ENCODE measurements at places on chromosomes 1 and 21. TPM values are rescaled to one million over a fixed set of nuclear protein-coding genes. Genes with fewer than 3 reads are reported as not detected.

DNA sequence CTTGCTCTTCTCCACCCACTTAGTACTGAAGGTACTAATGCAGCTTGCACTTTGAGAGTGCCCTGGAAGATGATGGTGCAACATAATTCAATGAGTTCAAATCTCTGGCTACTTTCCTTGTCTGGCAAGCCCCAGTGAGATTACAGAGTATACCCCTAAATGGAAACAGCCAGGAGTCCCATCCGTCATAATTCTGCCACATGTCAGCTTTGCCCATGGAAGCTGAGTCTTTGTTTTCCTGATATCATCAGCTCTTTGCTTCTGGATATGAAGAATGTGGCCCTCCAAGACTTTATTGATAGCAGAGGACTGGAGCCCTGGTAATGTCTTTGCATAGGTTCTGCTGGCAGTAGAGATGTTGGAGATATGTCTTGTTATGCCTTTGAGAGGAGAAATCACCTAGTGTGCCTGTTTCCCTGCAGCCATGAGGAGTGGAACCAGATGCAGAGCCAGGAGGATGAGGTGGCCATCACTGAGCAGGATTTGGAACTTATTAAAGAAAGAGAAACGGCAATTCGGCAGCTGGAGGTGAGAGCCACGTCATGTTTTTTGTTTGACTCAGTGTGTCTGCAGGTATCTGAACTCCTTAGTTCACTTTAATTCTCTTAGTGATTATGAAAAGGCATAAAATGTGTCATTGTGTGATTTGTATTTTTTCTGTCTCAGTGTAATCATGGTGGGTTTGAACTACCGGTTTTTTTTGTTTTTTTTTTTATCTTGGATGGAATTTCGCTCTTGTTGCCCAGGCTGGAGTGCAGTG lies 18.7 kb upstream of the PPP1R8 start:
- no peak for DNase-seq

- no peak for DNase-seq
Observed at GRCh38 chr1:248824701-248825100, 1.0 kb downstream of the SH3BP5L start.

The CFH gene
- not detected for total RNA-seq

DNA sequence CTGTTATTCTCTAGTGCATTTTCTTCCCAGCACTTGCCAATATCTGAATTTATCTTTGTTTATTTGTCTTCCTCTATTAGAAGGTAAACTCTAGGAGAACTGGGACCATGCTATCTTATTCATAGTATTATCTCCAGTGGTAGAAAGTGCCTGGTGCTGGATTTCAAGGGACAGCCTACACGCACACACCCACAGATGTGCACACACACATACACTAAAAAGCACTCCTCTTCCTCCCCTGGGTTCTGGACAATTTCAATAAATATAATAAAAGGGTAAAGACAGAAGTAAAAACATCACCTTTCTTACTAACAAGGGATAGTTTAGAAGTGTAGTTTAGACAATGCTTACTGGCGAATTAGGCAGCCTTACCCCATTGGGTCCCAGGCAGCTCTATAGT lies 28.5 kb upstream of the USP24 start:
- DNase-seq = no peak

The CHIA gene
- not detected for total RNA-seq

DNA sequence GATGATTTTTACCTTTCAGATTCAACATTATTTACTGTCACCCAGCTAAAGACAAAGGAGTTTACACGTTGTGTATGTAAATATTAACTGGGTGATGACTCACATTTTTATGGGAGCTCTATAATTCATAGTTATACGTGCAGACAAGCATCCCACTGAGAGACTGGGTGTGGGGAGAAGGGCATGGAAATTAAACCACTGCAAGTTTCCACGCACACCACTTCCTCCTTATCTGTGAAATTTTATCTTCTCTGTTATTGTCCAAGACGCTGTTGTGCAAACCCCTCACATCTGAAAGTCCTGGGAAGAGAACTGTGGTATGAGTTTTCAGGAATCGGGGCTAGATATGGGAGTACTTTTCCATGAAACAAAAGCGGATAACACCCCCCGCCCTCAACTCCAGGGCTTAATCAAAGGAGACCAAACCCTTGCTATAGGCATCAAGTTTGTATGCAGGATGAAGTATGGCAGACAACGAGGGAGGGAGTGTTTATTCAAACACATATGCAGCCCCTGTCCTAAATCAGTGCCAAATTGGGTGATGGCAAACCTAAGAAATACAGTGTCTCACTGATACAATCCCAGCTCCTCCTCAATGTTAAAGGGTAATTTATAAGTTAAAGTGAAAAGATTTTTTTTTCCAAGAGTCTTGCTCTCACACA lies 23.3 kb upstream of the DPT start:
- no peak for DNase-seq
